ENCODE measurements at places on chromosomes 12 and 14.

GRCh38 chr12:129193263-129193871 lies 340.1 kb downstream of the GLT1D1 start:
- no peak for DNase-seq

DNA sequence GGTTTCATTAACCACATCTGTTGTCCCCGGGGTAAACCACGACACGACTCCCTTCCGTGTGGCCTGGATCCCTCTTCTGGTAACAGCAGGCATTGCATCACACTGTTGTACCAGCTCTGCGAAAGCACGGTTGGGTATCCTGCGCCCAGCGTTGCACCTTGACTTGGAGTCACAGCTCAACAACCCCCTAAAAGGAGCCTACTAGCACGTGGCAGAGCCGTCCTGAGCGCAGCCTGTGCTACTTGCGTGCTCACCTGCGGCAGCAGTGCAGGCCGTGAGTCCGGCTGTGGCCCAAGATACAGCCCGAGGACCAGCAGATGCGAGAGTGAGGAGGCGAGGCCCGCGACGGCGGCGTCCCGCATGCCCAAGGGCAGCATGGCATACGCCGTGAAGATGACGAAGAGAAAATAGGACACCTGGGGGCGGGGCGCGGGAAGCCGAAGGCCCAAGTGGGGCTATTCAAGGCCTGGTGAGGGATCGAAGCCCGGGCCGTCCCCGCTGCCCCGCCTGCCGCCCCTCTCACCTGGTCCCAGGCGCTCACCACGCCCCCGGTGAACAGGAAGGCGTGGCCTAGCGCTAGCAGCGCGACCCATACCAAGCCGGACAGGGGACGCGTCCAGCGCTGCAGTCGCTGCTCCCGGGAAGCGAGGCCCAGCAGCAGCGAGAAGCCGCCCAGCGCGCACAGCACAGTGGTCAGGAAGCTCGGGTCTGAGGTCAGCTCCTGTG lies 2.4 kb downstream of the ADCY4 start:
- no peak for DNase-seq

GRCh38 chr12:47033789-47034555 lies 45.4 kb upstream of the PCED1B start:
- no peak for DNase-seq

DNA sequence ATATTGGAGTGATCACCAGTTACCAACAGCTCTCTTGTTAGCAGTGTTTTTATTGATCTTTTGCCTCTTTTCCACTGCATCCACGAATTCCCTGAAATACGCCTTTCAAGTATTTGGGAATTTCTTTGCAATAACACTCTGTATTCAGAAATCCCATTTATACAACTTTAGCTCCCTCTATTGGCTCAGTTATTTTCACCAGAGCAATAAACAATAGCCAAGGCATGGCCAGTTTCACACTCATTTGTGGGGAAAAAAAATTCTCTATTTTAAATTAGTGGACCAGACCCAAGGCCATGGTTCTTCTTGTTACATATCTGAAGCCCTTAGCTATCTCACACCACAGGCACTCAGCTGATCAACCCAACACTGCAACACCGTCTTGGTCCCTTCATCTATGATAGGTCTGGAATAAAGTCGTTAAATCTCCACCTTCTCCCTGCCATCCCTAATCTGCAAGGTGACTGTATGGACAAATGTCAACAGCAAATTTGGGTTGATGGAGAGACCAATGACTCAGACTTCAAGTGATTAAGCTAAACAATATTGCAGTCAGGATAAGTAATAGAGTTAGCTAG lies 92.4 kb upstream of the TMEM260 start:
- no peak for DNase-seq

DNA sequence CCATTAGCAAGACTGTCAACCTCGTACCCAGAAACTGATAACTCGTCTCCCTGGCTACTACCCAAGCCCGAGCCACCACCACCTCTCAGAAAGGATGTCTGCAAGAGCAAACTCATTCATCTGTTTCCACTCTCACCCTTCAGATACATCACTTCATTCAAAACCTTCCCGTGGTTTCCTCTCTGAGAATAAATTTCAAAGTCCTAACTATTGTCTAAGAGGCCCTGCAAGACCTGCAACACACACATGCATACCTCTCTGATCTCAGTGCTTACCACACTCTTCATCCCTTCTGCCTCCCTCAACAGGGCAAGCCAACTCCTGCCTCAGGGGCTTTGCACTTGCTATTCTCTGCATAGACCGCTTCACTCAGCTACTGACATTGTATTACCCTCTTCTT lies 40.6 kb downstream of the PPP1R13B start:
- DNase-seq: no peak

- DNase-seq: no peak
Measured at GRCh38 chr12:49293056-49293956, 1.6 kb upstream of the PRPH start.
